ENCODE measurements at places on chromosomes 5 and 9.

DNA sequence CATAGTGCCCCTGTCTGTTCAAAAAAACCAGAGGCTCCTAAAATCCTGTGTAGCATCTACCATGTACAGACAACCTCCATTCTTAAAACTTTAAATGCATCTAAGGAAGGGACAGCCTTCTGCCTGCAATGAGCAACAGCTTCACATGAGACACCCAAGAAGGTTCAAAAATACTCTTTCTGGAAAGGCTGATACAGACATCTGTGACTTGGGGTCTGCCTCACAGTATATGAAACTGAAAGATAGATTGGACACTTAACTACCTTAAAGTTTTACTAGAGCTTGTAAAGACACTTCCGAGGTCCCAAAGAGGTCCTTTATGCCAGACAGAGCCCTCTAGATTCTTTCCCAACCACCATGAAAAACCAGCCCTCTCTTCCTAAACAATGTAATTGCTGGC, 28.2 kb upstream of the CATSPER3 start:
- ATAC-seq = no peak

- ATAC-seq = peak; percentile 91
Measured at GRCh38 chr5:39015743-39016586, 58.2 kb downstream of the RICTOR start.

DNA sequence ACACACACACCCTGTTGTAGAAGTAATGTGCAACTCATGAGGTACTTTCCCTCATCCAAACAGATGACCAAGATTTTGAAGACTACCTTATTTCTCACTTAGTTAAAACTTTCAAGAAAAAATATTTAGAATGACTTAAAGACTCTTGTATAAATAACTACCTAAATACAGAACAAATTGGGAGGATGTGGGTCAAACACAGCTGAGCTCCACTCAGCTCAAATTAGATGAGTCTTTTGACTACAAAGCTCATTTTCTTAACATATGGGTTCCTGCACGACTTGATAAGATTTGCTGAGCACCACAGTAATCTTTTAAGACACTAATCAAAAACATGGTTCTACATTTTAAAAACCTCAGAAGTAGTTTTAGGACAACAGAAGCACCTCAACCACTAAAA, 8.9 kb downstream of the MTX3 start:
- no peak for ATAC-seq

- ATAC-seq = no peak
Measured at GRCh38 chr5:55966284-55966683, 28.5 kb downstream of the IL6ST start.

GRCh38 chr5:142357469-142358090, 32.8 kb upstream of the SPRY4 start:
- no peak for ATAC-seq

GRCh38 chr9:15782106-15782505, 229.3 kb downstream of the CCDC171 start:
- no peak for ATAC-seq

DNA sequence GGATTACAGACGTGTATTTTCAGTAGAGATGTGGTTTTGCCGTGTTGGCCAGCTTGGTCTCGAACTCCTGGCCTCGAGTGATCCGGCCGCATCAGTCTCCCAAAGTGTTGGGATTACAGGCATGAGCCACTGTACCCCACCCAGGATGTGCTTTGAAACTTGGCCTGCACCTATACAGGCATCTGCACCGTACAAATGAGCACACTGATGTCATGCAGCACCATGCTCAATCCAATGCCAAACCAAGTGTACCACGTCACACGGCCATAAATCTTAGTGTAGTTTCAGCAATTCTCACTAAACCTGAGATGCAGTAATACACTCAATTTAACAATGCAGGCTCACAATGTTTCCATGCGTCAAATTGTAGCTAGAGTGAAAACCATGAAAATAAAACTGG, 6.3 kb downstream of the NSUN2 start:
- no peak for ATAC-seq

DNA sequence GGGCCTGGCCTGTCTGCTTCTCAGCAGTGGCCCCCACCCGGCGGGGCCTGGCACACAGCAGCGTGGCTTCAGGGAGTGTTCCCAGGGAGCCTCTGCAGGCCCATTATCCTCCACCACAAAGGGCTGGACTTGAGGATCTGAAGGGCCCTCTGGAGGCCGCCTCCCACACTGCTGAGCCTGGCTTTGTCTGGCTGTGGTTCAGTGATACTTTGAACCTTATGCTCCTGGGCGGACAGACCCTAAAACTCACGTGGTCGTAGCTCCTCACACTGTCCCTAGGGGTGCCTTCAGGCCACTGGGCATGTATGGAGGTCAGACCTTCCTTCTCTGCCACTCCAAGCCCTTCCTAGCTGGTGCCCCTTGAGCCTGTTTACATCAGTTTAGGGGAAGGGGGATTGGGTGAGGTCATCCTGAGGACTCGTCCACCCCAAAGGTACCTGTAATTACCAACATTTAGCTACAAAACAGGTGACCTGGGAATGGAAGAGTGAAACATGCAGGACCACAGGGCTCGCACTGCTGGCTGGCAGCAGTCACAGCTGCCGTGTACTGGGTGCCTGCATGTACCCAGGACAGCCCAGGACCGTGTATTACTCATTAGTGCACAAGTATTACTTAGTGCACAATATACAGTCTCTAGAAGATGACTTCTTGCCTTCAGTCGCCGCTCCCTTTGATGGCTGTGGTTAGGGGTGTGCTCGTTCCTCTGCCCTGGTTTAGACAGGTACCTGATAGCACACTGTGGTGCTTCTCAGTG, 8.5 kb downstream of the GRHPR start:
- peak; percentile 58 for ATAC-seq

GRCh38 chr5:145118127-145118526, 717.0 kb downstream of the PRELID2 start:
- ATAC-seq = no peak

GRCh38 chr5:95870105-95870672, 47.7 kb upstream of the GLRX start:
- ATAC-seq = peak; percentile 42

GRCh38 chr5:113293975-113294310, 140.8 kb downstream of the TSSK1B start:
- ATAC-seq = peak; percentile 39

- no peak for ATAC-seq
Measured at GRCh38 chr5:127899214-127899610, 184.4 kb upstream of the SLC12A2 start.

GRCh38 chr5:7610531-7611177, 214.7 kb downstream of the ADCY2 start:
- ATAC-seq = no peak

DNA sequence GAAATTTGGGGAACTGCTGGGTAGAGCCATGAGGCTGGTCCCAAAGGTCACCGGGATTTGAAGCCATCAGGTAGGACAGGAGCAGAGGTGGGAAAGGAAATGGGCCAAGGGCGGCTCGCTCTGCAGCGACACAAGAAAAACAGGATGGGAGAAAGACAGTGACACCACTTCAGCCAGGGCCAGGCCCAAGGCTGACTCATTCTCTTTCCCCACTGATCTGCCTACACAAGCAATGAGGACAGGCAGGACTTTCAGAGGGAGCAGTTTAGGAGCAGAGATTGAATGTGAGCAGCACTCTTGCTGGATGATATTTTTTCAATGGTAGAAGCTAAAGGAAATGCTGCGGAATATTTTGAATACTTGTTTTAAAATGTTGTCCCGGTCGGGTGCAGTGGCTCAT, 3.5 kb downstream of the RUFY1 start:
- ATAC-seq = peak; percentile 48

DNA sequence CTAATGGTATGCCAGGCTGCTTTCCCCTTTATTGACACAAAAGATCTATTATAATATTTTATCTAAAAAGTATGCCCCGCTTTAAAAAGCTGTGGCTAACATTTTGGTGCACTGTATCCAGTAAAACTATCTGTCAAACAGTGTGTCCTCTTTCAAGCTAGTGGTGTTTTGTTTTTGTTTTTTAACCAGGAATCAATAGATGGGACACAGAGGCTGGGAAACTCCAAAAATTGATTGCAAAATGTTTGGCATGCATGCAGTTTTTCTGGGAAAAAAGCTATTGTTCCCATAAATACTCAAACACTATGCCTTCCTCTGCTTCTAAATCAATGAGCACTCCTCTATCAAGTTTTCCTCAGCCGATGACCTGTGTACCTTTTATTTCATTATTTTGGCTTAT, 34.3 kb upstream of the PDZD2 start:
- ATAC-seq = no peak

DNA sequence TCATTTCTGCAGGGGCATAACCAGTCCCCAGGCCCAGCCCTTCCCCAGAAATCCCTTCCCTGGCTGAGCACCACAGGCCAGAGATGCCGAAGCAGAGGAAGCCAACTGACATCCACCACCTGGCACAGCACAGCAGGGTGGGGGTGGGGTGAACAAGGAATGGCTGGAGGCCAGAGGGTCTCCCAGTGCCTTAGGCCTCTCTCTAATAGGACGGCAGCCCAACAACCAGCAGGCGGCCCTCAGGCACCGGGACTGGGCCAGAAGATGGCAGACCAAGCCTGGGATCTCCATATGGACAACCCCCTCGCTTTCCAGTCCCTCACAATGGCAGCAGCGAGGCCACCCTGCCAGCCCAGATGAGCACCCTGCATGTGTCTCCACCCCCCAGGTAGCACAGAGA, 13.2 kb downstream of the PDLIM4 start:
- ATAC-seq = no peak

DNA sequence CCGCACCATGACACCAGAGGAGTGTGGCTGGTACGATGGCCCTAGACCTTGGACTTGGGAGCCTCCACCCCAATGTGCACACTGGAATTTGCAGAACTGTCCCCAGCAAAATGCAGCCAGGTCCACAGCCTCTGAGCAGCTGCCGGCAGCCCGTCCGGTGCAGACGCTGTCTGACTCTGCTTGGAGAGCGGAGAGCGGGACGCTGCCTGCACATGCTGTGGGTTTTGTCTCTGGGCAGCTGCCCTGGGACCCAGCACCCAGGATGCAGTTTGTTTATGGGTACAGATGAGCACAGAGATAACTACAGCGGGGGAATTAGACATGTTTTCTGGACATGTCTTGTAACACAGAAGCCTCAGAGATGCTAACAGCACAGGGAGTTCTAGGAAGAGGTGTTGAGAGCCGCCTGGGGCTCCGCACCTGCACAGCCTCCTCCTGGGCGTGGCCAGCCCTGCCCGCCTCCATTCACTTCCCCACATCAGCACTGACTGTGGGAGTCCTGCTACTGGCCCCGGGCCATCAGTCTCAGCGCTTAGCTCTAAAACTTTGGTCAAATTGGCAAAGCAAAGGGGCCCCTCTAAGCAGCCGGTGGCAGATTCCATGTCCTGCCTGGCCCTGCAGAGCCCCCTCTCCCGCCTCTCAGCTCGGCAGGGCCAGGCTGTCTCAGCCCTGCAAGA, 159.6 kb downstream of the IRX2 start:
- no peak for ATAC-seq

DNA sequence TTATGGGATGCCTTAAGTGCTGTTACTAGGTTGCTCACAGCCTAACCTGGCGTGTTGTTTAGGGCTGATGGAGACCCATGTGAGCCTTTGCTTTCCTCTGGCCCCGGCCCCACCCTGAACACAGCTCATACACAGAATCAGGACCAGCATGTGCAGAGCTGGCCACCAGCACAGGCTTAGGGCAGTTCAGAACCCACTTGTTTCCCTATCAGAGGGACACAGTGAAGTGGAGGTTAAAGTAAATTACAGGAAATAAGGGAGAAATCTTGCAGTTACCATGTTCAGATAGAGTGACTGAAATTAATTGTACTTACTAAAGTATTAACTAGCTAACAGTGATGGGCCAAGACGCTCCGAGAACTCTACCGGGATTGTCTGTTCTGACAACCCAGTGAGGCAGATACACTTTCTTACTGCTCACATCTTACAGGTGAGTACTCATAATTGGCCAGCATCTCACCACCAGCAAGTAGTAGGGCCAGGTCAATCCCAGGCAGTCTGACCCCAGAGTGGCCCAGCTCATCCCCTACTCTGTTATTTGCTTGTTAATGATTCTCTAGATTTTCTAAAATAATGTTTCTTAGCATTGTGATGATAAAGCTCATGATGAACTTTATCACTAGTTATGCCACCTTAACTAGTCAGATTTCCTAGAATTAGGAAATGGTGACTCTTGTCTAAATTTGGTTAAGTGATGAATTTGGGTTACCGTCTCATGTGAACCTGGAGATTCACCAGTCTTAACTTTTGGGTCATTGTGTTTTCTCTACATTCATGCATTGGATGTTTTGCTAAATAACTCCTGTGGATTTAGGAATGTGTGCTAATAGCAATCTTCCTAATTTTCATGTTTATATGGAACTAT, 15.4 kb downstream of the CCT5 start:
- no peak for ATAC-seq

DNA sequence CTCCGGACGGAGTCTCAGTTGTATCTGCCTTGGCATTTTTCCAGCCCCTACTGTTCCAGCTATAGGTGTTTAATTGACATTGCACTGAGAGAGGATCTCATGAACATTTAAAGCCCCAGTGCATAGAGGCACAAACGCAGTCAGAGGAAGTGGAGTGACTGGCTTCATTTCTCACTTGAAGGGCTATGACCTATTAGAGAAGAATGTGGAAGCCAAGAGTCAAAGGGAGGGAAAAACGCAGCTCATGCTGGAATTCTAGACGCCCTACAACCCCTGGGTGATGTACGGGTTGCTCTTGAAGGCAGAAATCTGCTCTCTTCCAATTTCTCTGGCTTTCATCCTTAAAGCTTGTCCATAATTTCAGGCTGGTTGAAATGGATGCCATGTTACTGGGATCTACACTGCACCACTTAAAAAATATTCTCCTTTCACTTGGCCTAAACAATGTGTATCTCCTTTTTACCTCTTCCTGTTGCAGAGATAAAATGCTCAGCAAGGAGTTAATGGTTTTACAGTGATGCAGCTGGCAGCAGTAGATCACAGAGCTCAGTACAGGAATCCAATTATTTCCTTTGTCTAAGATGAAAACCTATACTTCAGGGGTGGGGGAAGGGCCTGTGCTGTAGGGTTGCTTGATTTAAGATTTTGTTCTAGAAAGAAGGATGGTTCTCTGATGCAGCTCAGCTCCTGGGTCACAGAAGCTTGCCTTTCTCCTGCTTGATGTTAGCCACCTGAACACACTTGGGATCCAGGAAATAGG, 61.8 kb upstream of the MAMDC2 start:
- peak; percentile 78 for ATAC-seq

GRCh38 chr5:154408811-154409210, 37.0 kb upstream of the SAP30L start:
- ATAC-seq = no peak

DNA sequence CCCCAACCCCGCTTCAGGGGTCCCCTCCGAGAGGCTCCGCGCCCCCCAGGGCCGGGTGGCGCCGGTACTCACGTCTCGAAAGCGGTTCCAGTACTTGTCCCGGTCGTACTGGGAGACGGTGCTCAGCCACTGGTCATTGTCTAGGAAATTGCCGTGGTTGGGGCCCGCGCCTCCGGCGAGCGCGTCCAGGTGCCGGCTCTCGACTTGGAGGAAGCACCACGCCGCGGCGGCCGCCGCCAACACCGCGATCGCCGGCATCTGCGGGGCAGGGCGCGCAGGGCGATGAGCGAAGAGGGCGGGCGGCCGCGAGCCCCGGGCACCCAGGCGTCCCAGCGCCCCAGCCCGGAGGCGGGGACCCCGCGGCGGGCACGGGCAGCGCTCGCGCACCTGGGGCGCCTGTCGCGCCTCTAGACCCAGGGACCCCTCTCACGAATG, 808 bp downstream of the SPOCK1 start:
- ATAC-seq = peak; percentile 9
